ENCODE measurements at places on chromosomes 2 and 18.

GRCh38 chr2:218898109-218898878, 17.6 kb downstream of the WNT10A start:
- peak; percentile 84 for DNase-seq

DNA sequence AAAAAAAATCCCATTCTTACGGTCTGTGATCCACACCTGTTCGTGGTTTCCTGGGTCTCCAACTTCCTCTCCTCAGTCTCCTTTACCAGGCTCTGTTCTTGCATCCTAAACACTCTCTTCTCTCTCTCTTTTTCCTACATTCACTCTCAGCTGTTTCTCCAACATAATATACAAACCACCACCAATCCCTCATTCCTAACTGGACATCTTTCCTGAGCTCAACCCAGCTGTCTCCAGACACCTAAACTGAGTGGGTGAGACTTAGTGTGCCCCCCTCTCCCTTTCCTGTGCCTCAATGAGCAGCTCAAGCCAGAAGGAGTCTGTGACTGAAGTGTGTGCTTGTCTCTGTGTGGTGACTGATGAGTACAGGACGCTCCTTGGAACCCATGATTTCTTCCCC, 59.4 kb downstream of the LIPG start:
- DNase-seq: no peak

DNA sequence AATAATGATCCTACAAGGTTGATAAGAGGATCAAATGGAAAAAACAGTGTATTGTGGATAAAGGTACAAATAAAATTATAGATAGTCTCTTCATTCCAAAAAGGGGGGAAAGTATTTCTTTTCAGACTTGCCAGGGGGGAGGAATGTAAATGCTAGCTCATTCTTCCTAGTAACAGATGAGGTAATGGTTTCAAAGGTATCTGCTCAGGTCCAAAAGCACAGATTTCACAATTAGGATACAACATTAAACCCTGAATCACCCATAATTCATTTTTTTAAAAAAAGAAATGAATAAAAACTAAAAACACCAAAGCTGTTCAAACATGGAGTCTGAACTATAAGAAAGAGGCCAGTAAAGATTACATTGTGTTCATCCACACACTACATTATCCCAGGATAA, 142.0 kb downstream of the ATAD2B start:
- no peak for DNase-seq

DNA sequence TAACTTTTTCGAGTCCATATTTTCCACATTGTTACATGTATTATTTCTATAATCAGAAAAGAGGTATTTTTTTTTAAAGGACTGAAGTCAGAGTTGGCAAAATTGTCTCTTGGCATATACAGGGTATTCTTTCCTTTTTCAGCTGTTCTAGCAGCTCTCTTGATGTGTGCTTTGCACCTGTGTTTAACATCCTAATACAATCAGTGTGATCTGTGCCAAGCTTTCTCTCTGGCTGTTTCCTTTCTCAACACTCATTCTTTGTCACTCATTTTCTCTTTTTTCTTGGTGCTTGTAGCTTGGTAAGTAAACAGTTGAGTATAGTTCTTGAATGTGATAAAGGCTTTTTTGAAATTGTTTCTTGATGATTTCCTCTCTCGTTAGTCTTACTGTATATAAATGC, 9.2 kb downstream of the RNMT start:
- DNase-seq: no peak

DNA sequence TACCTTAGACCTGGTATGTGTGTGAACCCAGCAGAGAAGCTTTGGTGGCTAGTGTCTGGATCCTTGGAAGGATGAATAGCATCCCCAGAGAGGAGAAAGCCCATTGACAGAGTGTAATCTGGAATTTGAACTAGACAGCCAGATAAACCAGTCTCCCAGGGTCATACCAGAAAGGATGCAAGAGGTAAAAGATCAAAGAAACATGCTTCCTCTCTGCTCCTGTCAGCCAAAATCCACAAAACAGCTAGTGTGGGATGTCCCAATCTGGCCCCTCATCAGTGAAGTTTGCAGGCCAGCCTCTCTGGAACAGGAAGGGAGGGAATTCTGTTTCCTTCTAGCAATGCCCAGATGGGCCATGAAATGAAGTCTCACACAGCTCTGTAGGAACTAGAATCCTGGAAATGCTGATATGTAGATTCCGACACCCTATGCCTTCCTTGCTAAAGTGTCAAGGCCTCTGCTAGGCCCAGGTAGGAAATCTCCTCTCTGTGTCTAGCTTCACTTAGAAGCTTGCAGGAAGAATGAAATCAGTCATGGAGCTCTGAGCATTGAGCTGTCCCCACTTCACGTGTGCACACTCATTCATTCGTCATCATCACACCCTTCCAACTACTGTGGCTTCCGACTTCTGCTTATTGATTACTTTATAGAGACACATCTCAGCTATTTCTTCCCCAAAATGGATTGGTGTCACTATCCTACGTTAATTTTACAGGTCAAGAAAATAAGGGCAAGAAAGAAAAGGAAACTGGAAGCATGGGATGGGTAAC, 38.0 kb downstream of the EVA1A start:
- DNase-seq: no peak

DNA sequence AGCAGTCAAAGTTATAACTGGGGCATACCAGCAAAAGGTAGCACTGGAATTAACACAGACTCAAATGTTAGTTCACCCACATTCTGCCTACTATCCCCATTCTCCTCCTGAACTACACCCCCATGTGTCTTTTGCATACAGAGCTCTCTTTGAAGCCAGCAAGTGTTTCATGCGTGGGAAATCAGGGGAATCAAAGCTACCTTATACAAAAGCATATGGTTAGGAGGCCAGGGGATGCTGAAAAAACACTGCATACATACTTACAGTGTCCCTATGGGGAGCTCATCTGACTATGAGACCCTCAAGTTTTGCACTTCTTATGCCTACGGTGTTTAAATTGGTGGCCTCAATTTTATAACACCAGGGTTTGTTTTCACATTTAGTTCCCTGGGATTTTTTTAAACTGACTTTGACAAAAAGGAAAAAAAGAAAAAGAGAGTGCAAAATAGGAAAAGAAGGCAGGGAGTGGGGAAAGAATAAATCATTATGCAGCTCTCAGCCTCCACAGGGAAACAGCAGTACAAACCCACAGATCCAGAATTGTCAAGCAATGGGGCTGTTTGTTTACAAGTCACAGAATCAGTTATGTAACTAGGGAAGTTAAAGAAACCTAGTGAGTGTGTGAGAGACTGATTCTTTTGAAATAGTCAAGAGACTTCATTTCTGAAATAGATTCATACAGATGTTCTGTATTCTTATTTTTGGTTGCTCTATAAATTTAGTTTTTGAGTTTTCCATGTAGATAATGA, 20.1 kb upstream of the PPP3R1 start:
- no peak for DNase-seq

Data from activated CD8-positive, alpha-beta memory T cell treated with anti-CD3 and anti-CD28 coated beads, Interleukin-2, amount 50 U/mL, for 4 hours (primary cell).